ENCODE measurements at places on chromosomes 2 and 18.

DNA sequence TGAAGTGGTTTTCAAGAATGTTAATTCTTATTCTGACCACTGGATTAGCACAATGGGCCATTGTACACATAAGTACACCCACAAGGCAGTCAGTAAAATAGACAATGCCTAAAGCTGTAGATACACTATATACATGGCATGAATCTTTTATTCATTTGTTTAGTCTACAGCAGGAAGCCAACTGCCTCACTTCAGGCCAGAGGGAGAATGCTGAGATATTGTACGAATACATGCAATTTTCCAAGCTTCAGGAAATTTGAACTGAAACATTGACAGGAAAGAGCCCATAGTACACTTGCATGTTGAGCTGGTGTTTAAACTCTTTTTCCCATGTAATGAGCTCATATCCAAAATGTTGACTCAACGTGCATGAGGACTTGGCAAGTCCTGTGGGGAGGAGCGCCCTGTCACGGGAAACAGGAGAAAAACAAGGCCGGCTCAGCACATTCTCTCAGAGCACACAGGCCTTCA lies 111.6 kb upstream of the CYP1B1 start:
- no peak for DNase-seq

GRCh38 chr18:34890486-34891085 lies 150.6 kb upstream of the MAPRE2 start:
- DNase-seq, result no peak

GRCh38 chr18:76613755-76614120 lies 118.7 kb upstream of the ZNF516 start:
- DNase-seq, result no peak

GRCh38 chr2:5173876-5174535 lies 518.2 kb upstream of the SOX11 start:
- DNase-seq, result no peak

DNA sequence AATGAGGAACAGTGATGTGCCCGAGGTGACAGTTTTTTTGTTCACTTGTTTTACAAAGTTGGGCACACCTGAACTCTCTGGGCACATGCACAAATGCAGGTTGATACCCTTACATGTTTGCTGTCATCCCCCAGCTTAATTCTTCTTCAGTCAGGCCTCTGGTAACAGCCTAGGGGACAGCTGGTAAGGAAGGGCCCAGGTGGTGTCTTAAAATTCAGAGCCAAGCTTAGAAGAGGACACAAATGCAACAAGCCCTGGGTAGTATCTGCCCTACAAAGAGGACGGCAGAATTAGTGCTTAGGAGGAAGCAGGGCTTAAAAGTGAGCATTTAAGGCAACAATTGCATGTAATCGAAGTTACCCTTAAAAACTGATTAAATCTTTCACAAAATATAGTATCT lies 171.9 kb upstream of the ACAA2 start:
- no peak for DNase-seq

DNA sequence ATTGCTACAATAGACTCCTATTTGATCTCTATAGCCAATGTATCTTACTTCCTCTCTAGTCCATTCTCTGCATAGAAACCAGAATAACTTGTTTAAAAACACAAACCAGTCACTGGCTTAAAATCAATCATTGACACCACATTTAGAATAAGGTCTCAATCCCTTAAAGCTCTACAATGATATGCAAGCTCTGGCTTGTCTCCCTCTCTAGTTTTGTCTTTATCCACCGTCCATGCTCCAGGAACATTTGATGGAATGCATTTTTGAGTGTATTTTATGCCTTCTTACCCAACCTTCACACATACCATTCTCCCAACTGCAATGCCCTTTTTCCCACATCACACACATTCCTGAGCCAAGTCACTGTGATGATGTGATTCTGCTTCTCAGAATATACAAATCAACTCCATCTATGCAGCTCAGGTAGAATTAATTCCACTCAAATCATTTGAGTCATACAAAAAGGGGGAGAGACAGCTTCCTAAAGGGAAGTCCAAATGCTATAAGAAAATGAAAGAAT lies 1107.2 kb downstream of the DPP10 start:
- no peak for DNase-seq

DNA sequence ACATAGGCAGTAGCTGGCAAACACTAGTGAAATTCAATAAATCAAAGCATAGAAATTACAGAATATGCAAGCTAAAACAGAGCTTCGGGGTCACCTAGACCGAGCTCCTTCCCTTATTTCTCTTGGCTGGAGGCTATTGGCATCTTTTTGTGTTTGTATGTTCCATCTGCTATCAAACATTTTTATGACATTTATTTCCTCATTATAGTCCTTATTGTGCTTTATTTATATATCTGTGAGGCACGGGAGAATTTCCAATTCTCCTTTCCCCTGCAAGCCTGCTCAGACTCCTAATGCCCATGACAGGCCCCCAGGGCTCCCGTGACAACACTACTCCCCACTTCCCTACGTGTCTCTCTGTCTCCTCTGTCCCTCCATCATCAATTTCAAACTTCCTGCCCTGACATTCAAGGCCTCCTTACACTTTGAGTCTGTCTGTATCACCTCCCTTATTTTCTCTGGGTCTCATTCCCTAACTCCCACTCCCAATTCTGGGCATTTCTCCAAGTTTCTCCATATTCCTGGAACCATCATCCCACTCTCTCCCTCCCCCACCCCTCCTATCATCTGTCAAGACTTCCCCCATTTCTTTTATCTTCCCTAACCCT lies 316.9 kb downstream of the OSR1 start:
- no peak for DNase-seq

DNA sequence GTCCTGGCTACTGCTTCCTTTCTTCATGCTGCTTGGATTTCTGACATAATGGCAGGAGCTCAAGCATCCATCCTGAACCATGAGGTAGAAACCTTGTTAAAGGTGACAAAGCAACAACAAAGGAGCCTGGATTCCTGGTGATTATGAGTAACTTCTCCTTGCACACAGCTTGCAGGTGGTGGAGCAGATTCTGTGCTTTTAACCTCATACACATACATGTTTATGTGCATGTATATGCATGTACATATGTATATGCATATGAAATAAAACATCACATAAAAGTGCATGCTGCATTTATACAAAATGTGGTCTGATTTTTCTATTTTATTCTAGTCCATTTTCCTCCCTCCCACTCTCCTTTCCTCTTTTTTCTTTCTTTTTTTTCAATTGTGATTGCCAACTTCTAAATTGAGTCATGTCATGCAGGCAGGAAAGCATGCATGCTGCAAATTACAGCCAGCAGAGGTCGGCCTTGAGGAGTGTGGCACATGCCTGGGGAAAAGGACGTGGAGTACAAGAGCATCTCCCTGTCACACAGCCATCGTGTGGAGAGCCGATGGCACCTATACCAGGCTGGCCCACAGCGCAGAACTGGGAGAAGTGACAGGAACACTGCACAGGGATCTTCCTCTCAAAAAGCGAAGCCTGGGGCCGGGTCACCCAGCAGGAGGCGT lies 17.9 kb downstream of the LCT start:
- no peak for DNase-seq

GRCh38 chr2:68714866-68715265 lies 19.7 kb upstream of the ARHGAP25 start:
- DNase-seq, result no peak

GRCh38 chr2:174608866-174609214 lies 11.2 kb upstream of the WIPF1 start:
- DNase-seq, result no peak

- no peak for DNase-seq
Observed at GRCh38 chr2:69311024-69311416, 76.0 kb downstream of the GFPT1 start.

- DNase-seq, result no peak
Observed at GRCh38 chr18:33275843-33276242, 164.7 kb downstream of the CCDC178 start.

DNA sequence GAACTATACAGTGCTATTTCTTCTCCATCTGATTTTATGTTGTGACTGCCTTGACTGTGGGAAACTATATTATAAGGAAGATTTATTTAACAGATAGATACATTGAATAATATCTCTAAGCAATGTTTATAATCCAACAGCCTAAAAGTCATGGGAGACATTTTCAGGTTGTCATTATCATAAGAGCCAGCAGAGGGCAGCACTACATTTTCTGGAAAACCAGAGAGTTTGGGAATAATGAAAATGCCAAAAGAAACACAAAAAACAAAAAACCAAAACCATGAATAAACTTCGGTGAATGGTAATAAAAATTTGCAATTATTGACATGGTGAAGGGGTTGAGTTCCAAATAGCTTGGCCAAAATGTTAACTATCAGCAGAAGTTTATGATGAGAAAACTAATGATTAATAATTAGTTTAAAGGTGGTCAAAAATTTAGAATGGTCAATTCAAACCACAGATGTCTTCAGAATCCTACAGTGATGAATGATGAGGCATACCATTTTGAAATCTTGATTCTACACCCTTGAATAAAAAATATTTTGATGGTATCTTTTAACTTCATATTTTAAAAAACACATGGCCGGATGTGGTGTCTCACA lies 4.7 kb downstream of the EEF1B2 start:
- peak; percentile 23 for DNase-seq

DNA sequence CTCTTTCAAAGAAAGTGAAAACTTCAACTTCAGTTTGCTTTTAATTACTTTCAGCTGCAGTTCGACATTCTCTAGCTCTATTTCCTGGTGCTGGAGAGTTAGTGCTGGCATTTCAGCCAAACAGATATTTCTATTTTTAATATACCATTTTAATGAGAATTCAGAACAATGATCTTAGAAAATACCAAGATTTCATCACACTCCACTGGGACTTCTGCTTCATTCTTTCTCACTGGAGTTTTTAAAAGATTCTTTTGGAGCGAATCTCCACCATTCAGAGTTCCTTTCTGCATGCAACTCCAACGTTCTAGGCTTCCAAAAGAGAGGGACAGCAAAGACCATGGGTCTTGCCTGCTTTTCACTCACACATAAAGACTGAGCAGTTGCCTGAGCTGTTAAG lies 94.2 kb downstream of the CABLES1 start:
- no peak for DNase-seq

- DNase-seq, result no peak
Observed at GRCh38 chr2:12737738-12738485, 21.2 kb downstream of the TRIB2 start.

- DNase-seq, result no peak
Observed at GRCh38 chr2:231449503-231450054, 14.7 kb downstream of the NCL start.

DNA sequence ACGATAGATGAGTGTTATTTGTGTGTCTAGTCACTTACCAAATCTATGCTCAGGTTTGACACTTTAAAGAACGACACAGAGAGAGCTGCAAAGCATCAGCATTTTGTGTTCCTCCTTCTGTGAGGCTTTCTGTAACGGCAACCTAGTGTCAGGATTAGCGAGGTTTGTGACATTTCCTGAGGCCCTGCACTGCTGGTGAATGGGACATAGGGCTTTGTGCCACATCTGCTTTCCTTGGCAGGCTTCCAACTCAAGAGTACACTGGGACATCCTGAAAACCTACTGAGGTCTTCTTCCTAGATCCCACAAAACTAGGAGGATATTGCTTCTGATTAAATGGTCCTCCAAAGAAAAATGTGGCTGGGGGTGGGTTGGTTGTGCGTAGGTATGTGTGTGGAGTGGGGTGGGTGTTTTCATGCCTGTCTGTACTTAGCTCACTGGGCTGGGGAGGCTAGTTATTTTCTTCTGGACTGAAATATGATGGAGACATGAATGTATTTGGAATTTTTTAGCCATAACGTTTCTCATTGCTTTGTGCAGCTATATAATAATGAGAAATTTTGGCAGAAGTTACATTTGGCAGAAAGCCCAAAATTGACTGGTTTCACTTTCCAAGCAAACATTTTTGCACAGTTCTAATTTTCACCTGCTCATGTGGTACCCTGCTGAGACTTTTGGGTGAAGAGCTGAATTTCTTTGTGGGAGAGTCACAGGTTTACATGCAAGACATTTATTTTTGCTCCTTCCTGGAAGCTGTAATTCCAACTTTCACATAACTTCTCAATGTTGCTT lies 308.4 kb downstream of the XIRP2 start:
- DNase-seq, result peak; percentile 76

DNA sequence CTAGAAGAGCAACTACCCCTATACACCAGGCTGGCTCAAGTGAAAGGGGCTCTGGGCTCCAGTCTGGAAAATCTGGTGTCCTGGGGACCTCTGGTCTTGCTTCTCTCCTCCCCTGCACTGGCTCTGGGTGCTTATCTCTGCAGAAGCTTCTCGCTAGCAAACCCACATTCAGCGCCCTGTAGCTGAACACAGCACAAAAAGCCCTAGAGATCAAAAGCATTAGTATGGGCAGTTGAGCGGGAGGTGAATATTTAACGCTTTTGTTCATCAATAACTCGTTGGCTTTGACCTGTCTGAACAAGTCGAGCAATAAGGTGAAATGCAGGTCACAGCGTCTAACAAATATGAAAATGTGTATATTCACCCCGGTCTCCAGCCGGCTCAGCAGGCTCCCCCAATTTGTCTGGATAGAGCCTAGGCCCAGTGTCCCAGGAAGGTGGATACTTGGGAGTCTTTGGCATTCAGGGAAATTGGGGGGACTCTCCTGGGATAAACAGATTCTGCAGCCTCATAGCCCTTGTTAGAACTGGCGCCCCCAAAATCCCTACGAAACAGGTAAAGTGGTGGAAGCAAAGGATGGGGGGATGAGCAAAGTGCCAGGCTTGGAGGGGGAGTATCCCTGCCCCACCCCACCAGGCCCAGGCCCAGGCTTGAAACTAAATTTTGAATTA lies 2.5 kb upstream of the HOXD4 start:
- DNase-seq, result no peak

DNA sequence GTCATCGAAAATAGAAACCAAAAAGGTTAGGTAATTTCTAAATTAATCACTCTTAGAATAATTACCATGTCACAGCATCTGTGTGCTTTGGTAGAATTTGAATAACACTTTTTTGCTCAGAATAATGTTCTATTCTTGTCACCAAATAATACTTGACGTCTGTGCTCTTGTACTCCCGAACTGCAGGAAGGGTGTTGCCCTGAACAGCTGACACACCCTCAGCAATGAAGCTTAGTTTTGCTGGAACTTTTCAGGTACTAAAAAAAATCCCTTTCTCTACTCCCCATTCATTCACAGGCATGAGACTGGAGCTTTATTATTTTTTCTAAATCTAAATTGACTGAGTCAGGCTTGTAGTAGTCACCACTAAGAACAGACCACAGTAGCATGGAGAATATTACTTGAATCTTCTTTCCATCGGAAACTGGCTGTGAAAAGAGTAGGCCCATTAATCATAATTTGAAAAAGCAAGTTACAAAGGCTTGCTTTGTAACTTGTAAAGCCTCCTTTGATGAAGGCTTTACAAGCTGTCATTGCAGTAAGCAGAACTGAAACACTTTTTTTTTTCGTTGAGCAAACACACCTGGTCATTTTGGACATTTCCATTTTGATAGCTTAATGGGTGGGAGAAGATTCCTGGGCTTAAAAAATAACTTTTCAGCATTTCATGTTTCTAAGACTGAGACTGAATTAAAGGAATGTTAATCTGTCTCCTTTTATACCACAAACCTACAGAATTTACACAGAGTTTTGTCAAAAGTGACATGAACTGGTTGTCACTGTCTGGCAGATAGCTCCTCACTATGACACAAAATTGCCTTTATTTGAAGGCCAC lies 70.3 kb upstream of the PELI1 start:
- no peak for DNase-seq

DNA sequence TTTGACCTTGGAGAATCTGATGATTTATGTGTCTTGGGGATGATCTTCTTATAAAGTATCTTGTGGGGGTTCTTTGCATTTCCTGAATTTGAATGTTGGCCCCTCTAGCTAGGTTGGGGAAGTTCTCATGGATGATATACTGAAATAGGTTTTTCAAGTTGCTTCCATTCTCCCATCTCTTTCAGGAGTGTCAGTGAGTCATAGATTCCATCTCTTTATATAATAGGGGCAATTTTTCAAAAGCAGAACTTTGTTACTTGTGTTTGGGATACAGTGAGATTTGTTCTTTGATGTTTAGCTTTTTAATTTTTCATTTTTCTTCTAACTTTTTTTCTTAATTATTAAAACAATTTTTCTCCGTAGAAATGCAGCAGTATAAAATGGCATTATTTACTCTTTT lies 19.4 kb downstream of the TMEM87B start:
- DNase-seq, result no peak

Data from NCI-H1694 treated with DMSO at 0.1 percent for 48 hours (cell line).